H7 (cell line): ENCODE measurements at places on chromosomes 13 and 19. TPM values are rescaled to one million over a fixed set of nuclear protein-coding genes. Genes with fewer than 3 reads are reported as not detected.
A peak's percentile ranks its signal among the peaks of the same experiment; 100 is the strongest.

GRCh38 chr13:81596224-81596753, 1255.4 kb upstream of the SPRY2 start:
- no peak for DNase-seq

- no peak for DNase-seq
Observed at GRCh38 chr19:40633207-40633606, 32.0 kb downstream of the LTBP4 start.

GRCh38 chr13:71290963-71291841, 575.8 kb downstream of the DACH1 start:
- no peak for DNase-seq

DNA sequence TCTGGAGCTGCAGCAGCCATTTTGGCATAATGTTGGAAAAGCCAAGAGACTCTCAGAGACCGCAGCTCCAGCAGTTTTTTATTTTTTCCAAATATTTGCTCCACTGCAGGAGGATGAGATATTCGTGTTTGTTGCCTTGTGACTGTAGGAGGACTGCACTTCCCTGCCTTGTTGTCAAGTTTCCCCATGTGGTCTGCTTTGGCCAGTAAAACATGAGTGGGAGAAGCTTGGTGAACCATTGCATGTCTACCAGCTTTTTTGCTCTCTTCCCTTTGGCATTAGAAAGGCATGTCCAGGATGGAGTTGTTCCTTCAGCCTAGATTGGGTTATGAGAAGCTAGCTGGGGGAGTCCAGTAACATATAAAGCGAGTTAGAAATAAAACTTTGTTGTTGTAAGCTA, 47.7 kb upstream of the ALOX5AP start:
- DNase-seq: no peak

GRCh38 chr13:59363947-59364346, 799.8 kb downstream of the DIAPH3 start:
- DNase-seq: no peak

DNA sequence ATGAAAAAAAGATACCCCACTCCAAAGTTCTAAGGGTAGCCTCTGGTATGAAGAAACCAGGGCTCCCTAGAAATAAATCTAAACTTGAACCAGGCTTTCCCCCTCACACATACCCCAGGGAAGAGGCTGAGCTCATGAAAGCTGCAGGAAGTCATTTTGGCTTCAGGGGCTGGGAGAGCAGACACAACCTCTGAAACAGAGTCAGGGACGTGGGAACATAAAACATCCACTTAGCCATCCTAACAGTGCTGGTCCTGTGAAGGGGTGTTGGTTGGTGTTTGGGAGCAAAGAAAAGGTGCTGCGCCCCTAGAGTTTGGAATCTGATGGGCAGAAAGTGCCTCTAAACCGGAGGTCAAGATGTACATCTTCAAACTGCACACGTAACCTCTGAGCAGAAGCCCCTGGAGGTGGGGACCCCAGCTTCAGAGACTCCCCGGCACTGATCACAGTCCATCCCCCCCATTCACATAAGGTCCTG, 15.8 kb downstream of the RAB3D start:
- no peak for DNase-seq

- DNase-seq: no peak
Observed at GRCh38 chr13:32073180-32073864, 41.7 kb downstream of the FRY start.

- peak; percentile 81 for DNase-seq
Observed at GRCh38 chr19:35267353-35267817, 1.4 kb upstream of the USF2 start.

DNA sequence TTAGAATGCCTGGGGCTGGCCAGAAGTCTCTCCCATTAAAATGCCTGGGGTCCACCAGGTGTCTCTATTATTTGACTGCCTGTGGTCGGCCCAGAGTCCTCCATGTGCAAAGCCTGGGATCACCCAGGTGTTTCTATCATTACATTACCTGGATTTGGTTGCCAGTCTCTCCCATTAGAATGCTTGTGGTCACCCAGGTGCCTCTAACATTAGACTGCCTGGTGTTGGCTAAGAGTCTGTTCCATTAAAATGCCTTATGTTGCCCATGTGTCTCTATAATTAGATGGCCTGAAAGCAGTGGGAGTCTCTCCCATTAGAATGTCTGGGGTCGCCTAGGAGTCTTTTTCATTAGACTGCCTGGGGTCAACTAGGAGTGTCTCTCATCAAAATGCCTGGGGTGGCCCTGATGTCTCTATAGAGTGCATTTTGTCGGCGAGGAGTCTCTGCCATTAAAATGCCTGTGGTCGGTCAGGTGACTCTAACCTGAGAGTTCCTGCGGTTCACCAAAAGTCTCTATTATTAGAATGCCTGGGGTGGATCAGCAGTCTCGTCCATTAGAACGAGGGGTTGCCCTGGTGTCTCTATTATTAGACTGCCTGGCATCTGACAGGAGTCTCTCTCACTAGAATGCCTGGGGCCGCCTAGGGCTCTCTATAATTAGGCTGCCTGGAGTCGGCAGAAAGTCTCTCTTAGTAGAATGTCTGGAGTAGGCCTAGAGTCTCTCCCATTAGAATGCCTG, 1540.5 kb downstream of the UQCRFS1 start:
- DNase-seq: no peak

DNA sequence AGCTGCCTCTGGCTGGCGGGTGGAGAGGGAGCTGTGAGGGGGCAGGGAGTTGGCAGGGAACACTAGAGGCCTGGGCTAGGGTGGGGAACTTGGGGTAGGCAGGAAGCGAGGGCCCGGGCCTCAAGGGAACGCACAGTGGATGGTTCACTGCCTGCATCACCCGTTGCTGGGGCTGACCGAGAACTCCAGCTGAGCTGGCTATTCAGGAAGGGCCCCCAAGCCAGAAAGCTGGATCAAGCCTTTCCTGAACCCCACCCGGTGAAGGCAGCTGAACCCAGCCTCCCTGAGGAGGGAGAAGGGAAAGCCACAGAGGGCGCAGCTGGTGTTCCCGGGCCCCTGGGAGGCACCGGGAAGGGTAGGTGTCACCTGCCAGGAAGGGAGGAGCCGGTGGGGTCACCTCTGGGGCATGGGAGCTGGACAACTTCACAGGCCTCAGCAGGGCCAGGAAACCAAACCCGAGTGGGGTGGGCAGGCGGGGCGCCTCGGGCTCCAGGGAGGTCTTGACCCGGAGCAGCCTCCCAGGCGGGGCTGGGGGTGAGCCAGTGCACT, 13.9 kb downstream of the PALM start:
- DNase-seq: peak; percentile 53

- DNase-seq: peak; percentile 69
Observed at GRCh38 chr19:5504114-5504513, 48.9 kb downstream of the ZNRF4 start.

DNA sequence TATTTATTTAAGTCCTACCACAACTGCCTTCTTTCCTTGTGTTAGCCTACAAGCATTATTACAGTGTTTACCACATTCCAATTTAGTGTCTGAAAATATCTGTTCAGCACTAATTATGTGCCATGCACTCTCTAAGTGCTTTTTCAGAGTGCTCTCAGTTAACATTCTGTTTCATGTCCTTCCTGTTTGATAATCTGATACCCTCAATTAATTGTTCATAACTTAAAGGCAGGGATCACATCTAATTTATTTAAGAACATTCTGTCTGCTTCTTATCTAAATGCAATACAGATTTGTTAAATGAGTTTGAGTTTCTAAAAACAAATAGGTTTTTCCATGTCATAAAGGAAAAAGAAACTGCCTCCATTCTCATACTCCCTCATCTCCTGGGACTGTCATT, 649.6 kb upstream of the ATXN8OS start:
- DNase-seq: no peak

GRCh38 chr13:66405908-66406802, 824.0 kb downstream of the PCDH9 start:
- DNase-seq: no peak

DNA sequence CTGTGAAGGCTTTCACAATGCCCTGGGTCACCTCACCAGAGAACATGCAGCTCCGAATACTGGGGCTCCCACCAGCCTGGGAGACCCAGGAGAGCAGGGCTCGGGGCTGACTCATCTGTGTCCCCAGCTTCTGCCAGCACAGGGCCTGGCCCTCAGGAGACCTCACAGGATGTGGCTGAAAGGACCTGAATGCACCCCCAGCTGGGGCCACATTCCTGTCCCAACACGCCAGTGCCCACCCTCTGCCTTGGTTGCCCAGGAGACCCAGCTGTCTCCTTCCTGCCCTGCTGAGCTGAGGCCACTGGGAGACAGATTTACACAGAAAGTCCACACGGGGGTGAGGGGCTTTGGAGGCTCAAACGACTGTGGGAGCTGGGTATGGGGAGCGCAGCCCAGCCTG, 11.9 kb downstream of the BCAT2 start:
- peak; percentile 79 for DNase-seq

GRCh38 chr19:1251330-1252220, 3.2 kb downstream of the MIDN start:
- peak; percentile 82 for DNase-seq

GRCh38 chr19:32316034-32316433, 29.4 kb upstream of the ZNF507 start:
- DNase-seq: peak; percentile 52

- DNase-seq: no peak
Observed at GRCh38 chr13:111401755-111402154, 81.3 kb downstream of the TEX29 start.

- peak; percentile 15 for DNase-seq
Observed at GRCh38 chr19:3470500-3471128, 9.7 kb downstream of the SMIM24 start.

DNA sequence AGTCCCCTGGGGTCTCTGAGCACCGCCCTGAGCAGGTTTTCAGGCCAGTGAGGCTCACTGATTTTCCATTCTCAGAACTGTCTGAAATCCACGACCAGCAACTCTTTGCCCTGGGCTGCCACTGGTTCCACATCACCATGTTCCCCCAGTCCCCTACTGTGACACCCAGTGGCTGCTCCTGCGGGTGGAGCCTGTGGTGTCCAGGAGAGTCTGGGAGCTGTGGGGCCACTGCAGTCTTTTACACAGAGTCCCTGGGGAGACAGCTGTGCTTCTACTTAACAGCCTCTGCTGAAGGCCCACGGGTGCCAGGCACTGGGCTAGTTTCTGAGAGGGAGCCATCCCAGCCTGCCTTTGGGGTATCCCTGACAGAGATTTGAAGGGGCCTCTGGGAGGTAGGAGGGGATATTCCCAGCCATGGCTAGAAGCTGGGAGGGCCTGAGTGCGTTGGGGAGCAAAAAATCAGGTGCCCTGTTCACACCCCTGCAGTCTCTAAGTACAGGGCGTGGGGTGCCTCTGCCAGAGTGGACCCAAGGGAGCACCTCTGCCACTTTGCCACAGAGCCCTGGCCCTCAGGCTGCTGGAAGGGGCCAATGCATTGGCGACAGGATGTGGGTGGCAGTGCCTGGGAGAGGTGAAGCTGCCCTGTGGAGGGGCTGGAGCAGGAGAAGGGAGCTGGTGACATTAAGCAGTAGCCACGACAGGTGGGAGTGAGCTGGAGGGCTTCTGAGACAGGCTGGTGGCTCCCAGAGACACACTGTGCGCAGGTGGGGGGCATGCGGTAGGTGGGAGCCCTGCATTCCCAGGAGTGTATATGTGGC, 200.2 kb upstream of the ZNF536 start:
- DNase-seq: no peak

- DNase-seq: no peak
Observed at GRCh38 chr13:99507054-99507453, 5.8 kb downstream of the TM9SF2 start.

GRCh38 chr19:10687518-10688288, 13.5 kb upstream of the QTRT1 start:
- DNase-seq: peak; percentile 55

DNA sequence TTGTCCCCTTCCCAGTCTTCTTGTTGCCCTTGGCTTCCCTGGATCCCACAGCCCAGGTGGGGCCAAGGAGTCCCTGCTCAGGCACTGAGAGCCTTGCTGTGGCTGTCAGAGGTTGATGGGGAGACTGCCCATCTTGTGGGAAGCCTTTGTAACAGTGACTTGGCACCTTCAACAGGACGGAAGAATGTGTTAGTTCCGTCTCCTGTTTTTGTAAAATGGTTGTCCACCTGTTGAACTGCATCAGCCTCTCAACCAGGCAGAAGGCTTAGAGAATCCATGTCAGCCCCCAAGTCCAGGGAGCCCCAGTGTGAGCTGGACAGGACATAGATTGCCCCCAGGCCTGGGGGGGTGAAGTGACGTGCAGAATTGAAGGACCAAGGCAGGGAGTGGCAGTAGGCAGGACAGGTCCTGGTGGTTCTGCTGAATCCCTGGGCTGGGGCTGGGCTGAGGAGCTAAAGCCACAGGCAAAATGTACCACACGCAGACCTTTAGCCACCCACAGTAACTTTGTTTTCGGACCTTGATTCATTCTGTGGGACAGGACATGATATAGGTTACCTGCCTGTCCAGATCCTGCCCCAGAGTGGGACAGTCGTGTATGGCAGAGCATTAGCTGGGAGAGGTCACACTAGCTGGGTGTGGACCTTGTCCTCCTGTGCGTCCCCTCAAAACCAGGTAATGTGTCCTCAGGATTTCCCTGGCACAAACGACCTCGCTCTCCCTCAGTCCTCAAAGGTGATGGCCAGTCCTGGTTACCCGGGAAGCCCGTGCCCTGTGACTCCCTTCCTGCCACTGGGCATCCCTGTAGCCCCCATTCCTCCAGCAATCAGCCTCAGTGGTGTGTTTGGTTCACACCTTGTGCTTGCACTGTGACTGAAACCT, 47.0 kb downstream of the GATAD2A start:
- no peak for DNase-seq

- peak; percentile 55 for DNase-seq
Observed at GRCh38 chr19:16233836-16234551, 36.3 kb downstream of the AP1M1 start.

DNA sequence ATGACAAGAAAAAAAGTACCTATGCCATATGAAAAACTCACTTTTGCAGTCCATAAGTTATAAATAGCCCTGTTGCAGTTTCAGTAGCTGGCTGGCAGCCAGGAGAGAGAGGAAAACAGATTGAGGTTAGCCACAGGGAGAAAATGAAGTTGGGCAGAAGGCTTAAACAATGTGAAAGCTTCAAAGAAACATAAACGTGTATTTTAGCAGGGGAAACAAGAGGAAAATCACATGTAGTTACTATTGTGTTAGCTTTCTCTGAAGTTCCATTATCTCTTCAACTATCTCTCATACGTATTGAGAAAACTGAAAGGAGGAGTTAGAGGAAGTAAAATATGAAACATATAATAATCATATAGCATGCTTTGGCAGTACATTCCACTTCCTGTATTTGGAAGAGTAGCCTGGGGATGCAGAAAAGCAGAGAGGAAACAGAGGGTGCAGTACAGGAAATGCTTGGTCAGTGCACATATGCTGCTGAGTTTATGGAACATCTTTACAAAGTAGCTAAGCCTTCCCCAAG, 1551.1 kb downstream of the EFNB2 start:
- no peak for DNase-seq

- no peak for DNase-seq
Observed at GRCh38 chr13:42223681-42224080, 48.3 kb upstream of the AKAP11 start.

The LRFN3 gene
- 9.9 and 13.4 TPM in 2 replicates for total RNA-seq

The LMTK3 gene
- 3.0 and 3.6 TPM in 2 replicates for total RNA-seq

The OR7C1 gene
- total RNA-seq: not detected in 2 replicates

The ZNF776 gene
- total RNA-seq: 20.4 and 21.5 TPM in 2 replicates

The TMEM86B gene
- 1.2 and 1.7 TPM in 2 replicates for total RNA-seq

The F10 gene
- total RNA-seq: 1.3 and 2.1 TPM in 2 replicates

The NLRP5 gene
- not detected in 2 replicates for total RNA-seq

The DNAAF3 gene
- total RNA-seq: 0.15 and 2.2 TPM in 2 replicates
